ENCODE measurements at places on chromosomes 2 and 18.
A peak's percentile ranks its signal among the peaks of the same experiment; 100 is the strongest.

DNA sequence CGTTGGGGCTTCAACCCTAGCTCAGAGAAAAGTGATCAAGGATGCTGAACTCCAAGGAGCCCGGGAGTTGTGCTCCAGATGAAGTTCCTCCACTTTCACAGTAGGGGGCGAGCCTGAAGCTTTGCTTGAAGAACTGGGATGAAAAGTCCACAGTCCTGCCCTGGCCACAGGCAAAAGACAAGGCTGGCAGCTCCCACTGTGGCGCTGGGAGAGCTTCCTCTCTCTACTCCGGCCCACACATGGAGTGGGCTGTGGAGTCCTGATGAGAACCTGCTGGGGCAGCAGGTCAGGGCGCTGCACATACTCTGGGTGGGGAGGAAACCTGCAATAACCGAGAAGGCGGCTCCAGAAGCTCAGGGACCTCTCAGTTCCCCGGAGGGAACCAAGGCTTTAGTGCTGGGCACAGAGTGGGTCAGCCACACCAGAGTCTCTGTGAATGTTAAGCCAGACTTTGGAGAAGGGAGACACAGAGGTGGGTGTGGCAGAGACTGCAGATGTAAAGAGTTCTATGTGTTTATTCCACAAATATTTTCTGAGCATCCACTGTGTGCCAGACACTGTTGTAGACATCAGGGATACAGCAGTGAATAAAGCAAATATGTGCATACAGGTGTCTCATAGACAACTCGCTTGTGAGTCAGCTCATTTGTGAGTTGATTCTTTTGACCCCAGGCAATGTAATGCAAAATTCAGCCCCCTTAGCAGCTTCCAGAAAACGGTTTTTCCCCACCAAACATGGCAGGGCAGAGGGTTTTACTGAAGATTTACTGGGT, 48.0 kb upstream of the MRPL33 start:
- peak; percentile 83 for DNase-seq

GRCh38 chr2:161844822-161845221, 220.6 kb downstream of the SLC4A10 start:
- DNase-seq: no peak

- DNase-seq: no peak
Observed at GRCh38 chr18:6406910-6407470, 7.7 kb downstream of the L3MBTL4 start.

DNA sequence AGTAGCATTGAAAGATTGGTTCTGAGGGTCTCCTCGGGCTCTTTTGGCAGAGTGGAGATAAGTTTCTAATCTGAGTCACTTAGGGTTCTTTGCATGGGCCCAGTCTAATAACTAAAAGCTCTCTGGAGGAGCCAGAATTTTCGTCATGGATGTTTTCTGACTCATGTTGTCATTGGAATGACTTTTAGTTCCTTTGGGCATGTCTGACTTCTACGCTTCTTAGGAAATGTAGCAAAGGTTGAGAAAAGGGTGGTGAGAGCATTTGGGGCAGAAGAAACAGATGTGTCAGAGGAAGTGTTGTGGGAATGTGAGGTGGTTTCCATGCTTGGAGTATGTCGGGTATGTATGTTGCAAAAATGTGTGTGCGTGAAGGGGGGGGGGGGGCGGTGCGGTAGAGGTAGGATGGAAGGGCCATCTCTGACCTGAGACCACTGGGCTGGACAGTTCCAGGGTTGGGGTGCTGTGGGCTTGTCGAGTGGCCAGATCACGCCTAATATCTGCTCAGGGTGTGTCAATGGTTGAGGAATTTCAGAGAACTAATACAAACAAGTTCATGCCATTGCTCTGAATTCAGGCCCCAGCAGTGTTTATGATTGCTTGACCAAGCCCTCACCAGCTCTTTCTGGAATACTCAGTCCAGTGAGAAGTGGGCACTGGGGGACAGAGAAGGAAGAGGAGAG, 26.9 kb downstream of the KLHL29 start:
- DNase-seq: no peak

DNA sequence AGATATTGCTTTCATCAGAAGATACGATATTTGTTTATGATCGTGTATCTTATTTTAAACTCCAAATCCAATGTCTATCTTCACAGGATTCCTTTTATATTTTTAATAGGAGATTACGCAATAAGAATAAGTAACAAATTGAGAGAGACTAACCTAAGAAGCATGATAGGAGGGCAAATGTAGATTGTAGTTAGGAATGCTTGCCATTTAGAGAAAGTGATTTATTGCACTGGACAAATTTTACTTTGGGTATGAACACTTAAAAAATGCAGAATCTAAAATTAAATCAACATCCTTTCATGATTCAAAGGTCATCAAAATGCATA, 563.4 kb upstream of the POU3F3 start:
- no peak for DNase-seq

- no peak for DNase-seq
Observed at GRCh38 chr2:23520256-23520655, 135.3 kb downstream of the KLHL29 start.

DNA sequence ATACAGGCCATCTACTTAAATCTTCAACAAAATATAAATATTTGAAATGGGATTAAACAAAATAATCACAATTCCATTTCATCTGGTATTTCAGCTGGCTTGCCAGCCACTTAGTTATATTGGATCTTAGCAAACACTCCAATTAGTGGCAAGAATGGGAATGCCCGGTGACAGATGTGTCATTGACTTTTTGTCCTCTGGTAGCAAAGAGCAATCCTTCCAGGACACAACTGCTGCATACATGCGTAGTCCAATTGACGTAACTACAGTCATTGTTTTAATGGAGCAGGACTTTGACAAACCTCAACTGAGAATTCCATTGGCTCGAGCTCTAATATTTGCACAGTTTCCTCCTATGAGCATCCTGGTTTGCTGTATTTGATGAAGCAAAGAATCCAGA, 69.9 kb downstream of the RNF152 start:
- DNase-seq: peak; percentile 54

- no peak for DNase-seq
Observed at GRCh38 chr2:96608469-96609455, 29.4 kb downstream of the KANSL3 start.

- no peak for DNase-seq
Observed at GRCh38 chr2:102025016-102025501, 33.3 kb downstream of the IL1R2 start.

GRCh38 chr2:24725956-24726355, 67.2 kb downstream of the PTRHD1 start:
- DNase-seq: no peak

GRCh38 chr2:119305497-119306195, 61.0 kb downstream of the C2orf76 start:
- DNase-seq: no peak

DNA sequence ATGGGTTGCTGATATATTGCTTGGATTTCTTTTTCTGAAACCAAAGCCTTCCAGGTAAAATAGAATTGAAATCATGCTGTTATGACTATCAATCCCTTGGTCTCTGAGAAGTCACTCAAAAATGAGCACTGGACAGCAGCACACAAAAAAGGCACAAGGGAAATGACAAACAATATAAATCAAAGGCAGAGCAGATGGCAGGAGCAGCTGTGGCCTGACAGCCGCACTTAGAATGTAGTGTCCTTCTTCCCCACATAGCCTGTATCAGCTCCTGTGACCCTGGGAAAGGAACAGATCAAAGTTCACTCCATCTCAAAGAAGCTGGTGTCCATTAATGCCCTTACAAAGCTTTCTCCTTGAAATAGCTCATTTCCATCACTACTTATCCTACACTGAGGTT, 326.7 kb downstream of the SUCLG1 start:
- DNase-seq: peak; percentile 40

GRCh38 chr2:146584316-146584715, 1260.5 kb upstream of the ACVR2A start:
- DNase-seq: peak; percentile 14

DNA sequence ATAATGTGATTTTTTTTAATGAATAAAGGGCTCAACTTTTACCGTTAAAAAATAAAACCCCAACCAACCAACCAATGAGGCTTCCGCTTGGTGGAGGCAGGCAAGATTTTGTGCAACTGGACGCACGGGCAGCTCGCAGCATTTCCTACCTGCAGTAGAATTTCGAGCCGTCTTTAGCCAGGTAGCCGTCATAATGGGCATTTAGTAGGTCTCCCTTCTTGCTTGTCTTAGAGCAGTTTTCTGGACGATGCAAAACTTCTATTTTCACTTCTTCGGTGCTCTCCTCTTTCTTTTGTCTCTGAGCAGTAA, 316 bp downstream of the FKBP7 start:
- DNase-seq: no peak

DNA sequence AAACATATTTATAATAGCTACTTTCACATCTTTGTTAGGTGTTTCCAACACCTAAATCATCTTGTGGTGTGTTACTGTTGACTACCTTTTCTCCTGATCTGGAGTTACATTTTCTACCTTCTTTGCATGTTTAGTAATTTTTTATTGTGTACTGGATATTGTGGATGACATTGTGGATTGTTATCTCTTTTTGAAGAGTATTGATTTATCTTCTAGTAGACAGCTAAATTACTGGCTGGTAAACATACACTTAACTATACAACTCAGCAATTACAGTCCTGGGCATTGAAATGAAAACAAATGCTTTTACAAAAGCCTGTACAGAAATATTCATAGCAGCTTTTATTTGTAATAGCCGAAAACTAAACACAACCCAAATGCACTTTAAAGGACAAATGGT, 150.8 kb downstream of the PTRHD1 start:
- no peak for DNase-seq

DNA sequence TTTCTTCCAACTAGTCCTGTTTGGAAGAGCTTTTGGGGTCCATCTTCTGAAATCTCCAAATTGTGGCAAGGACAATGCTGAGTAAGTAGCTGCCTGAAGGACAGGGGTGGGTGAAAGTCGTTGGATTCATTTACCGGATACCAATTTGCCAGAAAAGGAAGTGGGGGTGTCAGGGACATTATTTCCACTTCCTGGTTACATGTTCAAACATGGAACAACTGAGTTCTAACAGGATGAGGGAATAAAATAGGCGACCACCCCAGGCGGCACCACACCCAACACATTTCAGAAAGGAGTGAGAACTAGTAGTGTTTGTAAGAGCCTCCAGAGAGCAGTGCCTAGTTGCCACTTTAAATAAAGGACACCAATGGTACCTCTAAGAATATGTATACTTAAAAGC, 158.6 kb upstream of the SERTAD2 start:
- DNase-seq: no peak

- DNase-seq: no peak
Observed at GRCh38 chr2:112600634-112601033, 16.2 kb downstream of the CHCHD5 start.

GRCh38 chr2:217694291-217694690, 308.5 kb downstream of the TNS1 start:
- DNase-seq: no peak

- peak; percentile 79 for DNase-seq
Observed at GRCh38 chr2:105112345-105112744, 74.5 kb downstream of the MRPS9 start.

DNA sequence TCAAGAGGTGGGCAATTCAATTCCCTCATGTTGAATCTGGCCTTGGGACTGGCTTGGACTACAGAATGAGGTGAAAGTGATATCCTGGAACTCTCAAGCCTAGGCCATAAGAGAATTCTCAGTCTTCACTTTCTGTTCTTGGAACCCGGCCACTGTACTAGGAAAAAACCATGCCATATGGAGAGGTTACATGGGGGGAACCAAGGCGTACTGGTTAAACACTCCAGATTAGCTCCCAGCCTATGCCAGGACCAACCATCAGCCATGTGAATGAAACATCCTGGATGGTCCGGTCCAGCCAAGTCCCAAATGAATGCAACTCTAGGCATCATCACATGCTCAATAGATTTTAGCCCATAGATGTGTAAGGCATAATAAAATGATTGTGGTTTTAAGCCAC, 56.4 kb downstream of the ZNF385B start:
- no peak for DNase-seq

DNA sequence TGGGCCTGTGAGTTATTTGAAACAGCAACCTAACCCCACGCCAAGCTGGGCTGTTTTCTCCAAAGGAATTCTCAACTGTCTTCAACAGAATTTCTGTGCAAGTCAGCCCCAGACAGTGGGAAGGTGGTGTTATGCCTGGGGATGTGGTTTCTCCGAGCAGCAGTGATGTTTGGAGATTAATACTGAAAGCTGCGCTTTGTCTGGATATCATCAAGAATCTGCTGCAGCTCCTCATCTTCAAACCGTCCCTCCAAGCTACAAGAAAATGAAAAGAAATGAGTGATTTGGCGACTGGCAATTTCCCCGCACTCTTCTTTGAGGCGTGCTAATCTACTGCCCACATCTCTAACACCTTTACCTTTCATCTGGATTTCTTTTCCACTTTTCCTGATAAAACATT, 10.0 kb downstream of the POLR2D start:
- DNase-seq: no peak

DNA sequence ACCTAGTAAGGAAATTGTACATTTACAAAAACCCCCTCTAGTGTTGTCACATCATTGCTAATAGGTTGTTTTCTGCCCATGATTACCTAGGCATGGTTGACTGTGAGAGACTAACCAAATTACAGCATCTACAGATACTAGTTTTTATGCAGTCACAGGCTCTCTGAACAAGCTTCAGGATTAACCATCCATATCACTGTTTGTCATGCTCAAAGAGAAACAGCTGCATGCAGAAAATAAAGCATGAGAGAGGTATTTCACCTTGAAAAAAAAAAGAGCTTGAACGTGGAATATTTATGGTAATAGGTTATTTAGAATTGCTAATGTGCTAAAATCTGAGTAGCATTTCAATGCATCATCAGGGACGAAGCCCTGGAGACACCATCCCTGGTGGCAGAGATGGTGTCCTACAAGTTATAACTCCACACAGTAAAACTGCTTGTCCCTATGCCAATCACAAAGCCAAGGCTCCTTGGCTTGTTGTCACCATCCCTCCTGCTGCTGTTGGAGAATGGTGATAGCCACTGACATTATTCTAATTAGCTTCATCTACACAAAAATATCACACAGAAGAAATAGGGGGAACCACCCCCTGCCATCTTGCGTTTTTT, 5.4 kb downstream of the NEB start:
- DNase-seq: no peak

DNA sequence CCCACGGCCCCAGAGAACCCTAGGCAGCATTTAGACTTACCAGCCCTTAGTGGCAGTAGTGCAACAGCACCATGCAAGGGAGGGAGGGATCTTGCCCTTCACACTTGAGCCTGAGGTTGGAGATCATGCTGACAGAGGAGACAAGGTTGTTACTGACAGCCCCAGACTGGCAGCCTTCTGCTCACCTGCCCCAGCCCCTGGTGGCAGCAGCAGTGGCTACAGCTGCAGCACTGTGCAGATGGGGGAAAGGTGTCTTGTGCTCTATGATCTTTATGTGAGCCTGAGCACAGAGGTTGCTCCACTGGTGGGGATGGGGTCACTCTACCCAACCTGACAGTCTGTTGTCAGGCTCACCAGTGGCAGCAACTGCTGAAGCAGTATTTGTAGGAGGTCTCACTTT, 501.2 kb upstream of the LRRTM4 start:
- no peak for DNase-seq

GRCh38 chr18:58373481-58373880, 255.4 kb downstream of the ALPK2 start:
- DNase-seq: no peak

GRCh38 chr18:80208620-80209019, 38.7 kb downstream of the PARD6G start:
- no peak for DNase-seq
